Bone marrow (tissue), 2 donors: ENCODE measurements at places on chromosomes 7 and 10.

- no peak for DNase-seq
Measured at GRCh38 chr10:124722798-124723783, 21.1 kb downstream of the FAM53B start.

GRCh38 chr10:23196915-23197314 lies 4.8 kb downstream of the PTF1A start:
- DNase-seq, result no peak

GRCh38 chr10:86316990-86317389 lies 49.6 kb downstream of the GRID1 start:
- no peak for DNase-seq

DNA sequence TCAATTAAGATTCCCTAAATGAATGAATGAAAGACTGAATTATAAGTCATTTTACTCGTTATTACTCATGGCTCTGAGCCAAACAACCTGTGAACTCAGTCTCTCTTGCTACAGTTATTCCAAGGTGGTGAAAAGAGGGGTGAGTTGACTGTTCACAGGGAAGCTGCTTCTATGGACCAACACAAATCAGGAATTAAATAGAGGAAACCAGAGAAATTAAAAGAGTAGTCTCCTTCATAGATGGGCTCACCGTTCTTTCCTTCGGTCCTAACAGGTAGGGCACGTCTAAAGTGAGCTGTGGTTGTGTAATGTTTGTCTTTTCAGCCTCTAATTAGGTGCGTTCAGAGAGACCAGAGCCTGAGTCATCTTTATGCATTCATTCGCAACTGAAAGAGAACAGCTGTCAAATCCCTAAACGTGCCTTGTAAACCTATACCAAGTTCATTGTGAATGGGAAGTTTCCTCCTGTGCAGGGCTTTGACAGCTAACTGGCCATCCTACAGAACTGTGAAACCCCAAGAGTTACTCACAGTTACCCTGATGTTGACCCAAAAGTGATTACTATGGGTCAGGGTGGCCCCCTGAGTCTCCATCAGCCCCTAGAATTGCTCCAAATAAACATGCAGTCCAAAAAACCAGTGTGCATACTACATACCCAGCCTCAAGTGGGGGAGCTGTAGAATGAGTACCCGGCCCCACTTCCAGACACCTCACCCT lies 18.2 kb upstream of the C10orf53 start:
- no peak for DNase-seq

DNA sequence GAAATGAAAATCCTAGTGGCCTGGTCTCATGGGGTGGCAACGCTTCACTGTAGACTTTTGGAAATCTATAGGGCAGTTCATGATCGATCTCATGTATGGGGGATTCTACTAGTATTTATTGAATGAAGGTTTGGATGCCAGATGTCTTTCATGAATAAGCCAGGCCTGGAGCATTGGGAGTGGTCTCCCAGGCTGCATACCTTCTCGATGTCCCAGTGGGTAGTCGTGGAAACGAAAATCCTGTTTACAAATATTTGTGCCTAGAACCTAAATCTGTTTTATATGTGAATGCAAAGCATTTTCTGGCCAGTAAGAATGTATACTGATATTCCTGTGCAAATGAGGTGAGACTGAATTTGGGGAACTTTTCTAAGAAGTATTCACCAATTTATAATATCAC lies 105.0 kb upstream of the C1QL3 start:
- no peak for DNase-seq
